ENCODE measurements at places on chromosomes 13 and 19. TPM values are rescaled to one million over a fixed set of nuclear protein-coding genes. Genes with fewer than 3 reads are reported as not detected.

DNA sequence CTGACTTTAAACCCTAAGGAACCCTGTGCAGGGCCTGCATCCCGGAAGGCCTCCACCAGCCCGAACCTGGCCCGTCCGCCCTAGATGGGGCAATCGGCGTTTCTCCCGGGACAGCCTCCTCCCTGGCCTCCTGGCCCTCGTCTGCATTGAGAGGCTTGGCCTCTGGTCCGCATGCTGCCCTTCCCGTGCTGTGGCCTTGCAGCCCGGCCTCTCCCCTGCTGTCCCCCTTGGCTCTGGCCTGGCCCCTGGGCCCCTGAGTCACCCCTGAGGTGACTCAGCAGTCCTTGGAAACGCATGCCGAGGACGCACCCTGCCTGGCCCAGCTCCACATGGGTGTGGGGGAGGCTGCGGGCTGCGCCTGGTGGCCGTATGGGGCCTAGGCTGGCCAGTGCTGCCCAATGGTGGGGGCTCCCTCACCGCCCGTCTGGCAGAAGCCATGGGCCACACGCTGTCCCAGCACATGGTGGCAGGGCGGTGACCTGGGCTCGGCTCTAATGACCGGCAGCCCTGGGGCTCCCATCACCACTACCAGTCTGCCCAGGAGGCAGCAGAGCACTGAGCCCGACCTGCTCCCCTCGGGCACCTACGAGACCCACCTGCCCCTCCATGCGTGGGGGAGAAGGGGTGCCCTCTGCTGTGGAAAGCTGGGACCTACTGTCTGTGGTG lies 25.7 kb downstream of the SH3GL1 start:
- no peak for DNase-seq

Gene CFD
- 2.8 TPM for total RNA-seq

GRCh38 chr19:43731346-43731745 lies 15.5 kb downstream of the IRGC start:
- DNase-seq: no peak

Gene ZNF600
- 24.5 TPM for total RNA-seq

DNA sequence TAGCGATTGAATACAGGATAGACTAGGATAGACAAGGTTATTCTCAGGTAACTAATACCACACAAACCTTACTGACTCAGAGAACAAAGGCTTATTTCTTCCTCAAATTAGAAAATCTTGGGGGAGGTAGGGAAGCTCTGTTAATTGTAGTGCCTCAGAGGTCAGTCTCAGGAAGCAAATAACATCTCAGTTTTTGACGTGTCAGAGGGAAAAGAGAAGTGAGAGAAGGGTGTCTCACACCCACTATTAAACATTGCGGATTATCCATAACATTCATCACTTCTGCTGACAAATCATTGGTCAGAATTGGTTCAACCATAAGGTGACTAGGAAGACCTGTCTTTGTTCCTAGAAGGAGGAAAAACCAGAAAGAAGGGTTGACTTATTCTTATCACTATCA lies 579.4 kb upstream of the MIR17HG start:
- no peak for DNase-seq

DNA sequence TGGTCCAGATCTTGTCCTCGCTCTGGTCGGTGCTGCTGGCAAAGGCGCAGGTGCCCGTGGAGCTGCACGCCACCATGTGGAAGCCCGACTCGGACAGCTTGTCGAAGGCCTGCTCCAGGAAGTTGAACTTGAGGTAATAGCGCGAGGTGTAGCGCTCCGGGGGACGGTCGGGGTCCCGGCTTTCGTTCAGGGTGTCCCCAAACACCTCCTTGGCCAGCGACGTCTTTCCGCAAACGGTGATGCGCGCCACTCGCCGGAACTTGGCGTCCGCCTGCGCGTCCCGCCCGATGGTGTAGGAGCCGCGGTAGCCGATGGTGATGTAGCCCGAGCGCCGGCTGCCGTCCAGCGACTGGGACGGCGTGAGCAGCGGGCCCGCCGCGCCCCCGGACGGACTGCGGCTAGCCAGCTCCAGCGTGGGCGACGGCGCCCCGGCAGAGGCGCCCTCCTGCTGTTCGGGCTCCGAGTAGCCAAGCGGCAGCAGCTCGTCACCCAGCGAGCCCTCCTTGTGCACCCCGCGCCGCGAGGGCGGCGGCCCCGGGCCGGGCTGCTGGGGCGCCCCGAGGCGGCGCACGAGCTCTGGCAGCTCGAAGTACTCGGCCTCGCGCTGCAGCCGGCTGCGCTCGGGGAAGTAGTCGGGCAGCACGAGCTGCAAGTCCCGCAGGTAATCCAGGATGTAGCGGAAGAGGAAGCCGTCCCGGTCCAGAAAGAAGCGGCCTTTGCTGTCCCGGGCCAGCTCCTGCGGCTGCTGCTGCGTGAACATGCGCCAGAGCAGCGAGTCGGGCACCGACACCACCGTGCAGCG lies 801 bp downstream of the KCTD12 start:
- DNase-seq: peak; percentile 51

- DNase-seq: no peak
These were observed 29.2 kb downstream of the ZNF546 start for GRCh38 chr19:40025938-40026596.

GRCh38 chr19:56612737-56613136 lies 17.6 kb downstream of the ZNF71 start:
- no peak for DNase-seq

Gene NALCN
- not detected for total RNA-seq

DNA sequence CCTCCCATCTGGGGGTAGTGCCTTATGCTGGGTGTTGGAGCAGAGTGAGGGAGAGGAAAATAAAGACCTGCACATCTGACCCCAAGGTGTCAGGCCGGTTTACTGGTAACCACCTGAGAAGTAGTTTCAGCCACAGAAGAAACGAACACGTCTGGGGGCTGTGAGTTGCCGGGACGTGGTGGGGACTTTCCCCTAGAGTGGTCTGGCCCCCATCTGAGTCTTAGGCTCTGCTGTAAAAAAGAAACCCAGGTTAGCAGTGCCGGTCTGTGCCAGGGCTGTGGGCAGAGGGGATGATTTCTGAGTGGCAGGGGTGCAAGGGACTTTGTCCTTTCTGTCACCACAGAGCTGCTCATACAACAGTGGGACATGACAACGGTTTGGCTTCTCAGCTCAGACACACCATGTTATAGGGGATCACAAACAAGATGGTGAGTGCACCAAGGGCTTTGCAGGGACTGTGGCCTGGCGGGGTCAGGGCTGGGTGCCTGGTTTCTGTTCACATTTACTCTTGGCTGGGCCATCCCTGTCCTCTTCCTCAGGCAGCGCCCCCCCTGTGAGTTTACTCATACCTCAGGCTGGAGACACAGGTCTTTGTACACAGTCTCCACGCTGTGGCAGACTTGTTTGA lies 9.0 kb downstream of the GCDH start:
- DNase-seq: no peak

DNA sequence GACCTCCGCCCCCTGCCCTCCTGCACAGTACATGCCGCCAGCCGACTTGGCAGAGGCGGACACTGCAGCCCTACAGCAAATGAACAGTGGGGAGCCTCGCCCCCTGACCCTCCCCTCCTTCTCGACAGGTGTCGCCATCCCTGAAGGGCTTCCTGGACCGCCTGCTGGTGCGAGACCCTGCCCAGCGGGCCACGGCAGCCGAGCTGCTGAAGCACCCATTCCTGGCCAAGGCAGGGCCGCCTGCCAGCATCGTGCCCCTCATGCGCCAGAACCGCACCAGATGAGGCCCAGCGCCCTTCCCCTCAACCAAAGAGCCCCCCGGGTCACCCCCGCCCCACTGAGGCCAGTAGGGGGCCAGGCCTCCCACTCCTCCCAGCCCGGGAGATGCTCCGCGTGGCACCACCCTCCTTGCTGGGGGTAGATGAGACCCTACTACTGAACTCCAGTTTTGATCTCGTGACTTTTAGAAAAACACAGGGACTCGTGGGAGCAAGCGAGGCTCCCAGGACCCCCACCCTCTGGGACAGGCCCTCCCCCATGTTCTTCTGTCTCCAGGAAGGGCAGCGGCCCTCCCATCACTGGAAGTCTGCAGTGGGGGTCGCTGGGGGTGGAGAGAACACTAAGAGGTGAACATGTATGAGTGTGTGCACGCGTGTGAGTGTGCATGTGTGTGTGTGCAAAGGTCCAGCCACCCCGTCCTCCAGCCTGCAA lies 18.3 kb upstream of the NCCRP1 start:
- DNase-seq: no peak

- DNase-seq: no peak
These were observed 233.5 kb upstream of the SERP2 start for GRCh38 chr13:44140146-44140545.

Gene ZSCAN18
- 52.4 TPM for total RNA-seq

Gene CASP14
- not detected for total RNA-seq

- no peak for DNase-seq
These were observed at the start of gene CEACAM4 for GRCh38 chr19:41626877-41627276. Gene CEACAM4 (minus strand): TSS chr19:41627074. CDS start chr19:41626963, 111 bp downstream.

DNA sequence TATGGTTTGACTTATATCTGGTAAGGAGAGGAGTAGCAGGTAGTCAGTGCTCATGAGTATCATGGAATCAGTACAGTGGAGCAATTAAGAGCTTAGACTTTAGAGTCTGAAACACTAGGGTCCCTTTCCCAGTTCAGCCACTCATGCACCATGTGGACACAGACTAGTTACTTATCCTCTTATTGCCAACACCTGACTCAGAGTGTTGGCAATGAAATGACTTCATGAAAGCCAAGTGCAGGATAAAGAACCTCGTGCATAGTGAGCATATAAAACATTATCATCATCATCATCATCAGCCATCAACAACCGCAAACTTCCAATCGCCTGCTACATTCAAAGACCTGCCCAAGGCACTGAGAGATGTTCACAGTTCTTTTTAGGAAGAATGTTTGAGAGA lies 164.2 kb downstream of the FOXO1 start:
- DNase-seq: no peak

DNA sequence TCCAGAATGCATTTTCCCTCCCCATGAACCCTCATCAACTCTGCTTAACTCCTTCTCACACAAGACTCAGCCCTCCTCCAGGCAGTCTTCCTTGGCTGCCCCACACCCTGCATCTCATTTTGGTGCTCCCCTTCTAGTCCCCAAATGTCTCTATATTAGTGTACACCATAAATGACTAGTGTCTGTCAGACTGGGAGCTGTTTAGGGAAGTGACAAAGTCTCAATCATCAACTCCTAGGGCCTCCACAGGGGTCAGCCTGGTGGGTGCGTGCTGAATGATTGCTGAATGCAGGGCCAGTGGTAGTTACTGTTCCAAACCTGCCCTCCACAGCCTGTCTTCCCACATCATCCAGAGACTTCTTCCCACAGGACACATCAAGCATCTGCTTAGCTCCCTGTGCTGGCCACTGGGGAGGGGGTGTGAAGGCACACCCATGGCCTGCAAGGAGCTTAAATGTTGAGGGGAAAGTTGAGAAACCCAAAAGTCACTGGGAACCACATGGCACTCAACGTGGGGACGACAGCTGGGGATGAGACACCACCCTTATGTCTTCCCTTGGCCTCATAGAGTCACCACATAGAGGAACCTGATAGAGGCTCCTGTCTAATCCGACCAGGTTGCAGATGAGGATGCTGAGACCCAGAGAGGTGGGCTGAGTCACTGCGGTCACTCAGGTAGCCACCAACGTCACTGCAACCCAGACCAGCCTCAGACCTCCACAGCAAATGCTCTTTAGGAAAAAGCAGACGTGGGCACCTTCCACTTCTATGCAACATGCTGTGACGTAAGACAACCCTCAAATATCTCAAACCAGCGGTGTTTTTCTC lies 79.3 kb upstream of the TM9SF2 start:
- DNase-seq: no peak

Gene HSPB6
- total RNA-seq: not detected

Gene TNFSF9
- 2.7 TPM for total RNA-seq

GRCh38 chr19:58020129-58020528 lies 13.7 kb upstream of the ZSCAN1 start:
- DNase-seq: no peak

- DNase-seq: no peak
These were observed 34.2 kb upstream of the ZNF599 start for GRCh38 chr19:34806976-34807860.

Gene CNOT3
- 45.9 TPM for total RNA-seq

DNA sequence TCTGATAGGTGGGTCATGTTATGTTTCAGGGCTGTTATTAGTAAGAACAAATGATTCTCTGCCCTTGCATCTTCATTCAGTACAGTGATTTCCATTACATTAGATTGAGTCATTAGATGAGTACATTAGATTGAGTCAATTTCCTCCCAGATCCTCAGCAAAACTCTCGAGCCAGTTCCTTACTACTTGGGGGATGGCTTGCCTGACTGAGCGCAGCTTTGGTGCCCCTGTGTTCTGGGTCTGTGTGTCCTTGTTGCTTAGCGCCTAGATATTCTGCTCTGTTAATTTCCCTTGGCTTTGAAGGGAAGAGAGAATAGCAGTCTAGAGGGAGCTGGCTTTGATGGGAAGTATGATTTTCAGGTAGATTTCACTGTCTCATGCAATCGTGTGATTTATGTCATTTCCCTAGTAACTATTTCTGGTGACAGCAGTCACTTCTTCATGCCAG lies 19.1 kb upstream of the SCEL start:
- DNase-seq: no peak

- no peak for DNase-seq
These were observed 2199.4 kb upstream of the PCDH20 start for GRCh38 chr13:63614874-63615612.

DNA sequence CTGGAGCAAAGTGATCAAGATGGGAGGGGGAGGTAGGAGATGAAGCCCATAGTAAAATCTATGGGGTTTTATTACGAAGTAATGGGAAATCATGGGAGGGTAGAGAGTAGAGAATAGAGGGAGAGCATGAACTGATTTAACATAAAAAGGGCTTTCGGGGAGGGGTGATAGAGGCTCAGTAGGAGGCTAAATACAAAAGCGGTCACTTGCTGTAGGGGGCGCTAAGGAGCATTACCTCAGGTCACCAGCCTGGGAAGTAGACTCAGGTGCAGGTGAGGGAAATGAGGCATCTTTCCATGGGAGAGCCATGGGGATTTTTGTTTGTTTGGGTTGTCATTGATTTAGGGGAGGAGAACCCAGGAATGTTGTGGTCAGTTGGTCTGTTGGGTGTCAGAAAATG lies 14.1 kb downstream of the KRTDAP start:
- no peak for DNase-seq

DNA sequence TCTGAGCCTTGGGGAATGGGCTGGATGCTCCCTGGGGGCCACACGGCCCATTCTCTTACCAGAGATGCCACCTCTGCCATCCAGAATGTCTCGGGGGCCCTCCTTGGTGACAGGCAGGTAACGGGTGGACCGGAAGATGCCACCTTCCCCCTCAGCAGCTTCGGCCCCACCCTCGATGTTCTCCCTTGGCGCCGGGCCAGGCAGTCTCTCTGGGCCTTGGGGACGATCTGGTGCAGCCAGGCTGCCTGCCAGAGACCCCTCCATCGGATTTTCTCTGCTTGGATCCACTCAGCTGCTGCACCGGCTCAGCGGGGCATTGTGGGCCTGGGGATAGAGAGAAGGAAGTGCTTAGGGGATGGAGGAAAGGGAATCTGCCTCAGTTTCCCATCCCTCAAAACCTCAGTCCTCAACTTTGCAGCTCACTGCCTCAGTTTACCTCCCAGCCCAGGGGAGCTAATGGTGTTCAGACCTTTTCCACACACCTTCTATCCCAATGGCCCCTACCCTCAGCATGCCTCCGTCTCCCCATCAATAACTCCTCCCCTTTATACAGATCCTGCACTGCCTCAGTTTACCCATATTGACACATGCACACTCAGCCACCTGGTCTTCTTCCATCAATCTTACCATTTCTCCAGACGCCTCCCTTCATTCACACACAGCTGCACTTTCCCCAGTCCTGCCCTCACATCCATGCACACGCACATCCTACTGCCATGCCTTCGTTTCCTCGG lies 1.5 kb downstream of the WIZ start:
- DNase-seq: no peak

Gene LILRB3
- 0.72 TPM for total RNA-seq

Measured in T-cell (primary cell).